ENCODE measurements at places on chromosomes 12 and 14.

DNA sequence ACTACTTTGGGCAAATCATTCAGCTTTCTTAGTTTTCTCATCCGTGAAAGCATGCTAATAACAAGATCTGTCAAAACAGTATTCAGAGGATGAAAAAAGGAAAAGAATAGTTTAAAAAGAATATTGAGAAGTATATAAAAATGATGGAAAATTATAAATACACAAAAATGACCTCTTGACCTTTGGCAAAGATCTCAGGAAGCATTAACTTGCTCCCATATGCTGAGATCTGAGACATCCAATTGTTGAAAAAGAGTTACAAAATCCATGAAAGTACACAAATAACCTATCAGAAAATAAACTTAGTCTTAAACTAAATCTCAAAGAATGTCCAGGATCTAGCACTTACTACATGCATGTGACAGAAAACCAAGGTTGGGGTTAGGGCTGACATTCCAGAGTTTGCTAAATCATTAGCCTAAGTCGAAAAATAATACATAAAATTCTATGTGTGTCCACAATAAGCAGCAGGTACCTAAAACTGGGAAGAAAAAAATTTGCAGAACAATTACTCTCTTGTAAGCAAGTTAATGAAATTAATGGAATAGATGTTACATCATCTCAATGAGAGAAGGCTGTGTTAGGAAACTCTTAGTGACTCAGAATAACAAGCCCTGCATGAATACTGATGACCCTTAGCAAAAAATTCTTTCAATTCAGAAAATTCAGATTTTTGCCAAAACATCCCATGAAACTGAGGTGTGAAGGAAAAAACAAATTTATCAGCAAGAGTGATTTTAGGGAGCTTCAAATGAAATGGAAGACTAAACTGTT, 3.4 kb downstream of the PAH start:
- no peak for DNase-seq

- DNase-seq, result no peak
Observed at GRCh38 chr12:60106214-60106613, 510.4 kb downstream of the SLC16A7 start.

- DNase-seq, result no peak
Observed at GRCh38 chr12:124577986-124578385, 10.6 kb upstream of the NCOR2 start.

- no peak for DNase-seq
Observed at GRCh38 chr14:59376686-59377085, 88.5 kb downstream of the GPR135 start.

DNA sequence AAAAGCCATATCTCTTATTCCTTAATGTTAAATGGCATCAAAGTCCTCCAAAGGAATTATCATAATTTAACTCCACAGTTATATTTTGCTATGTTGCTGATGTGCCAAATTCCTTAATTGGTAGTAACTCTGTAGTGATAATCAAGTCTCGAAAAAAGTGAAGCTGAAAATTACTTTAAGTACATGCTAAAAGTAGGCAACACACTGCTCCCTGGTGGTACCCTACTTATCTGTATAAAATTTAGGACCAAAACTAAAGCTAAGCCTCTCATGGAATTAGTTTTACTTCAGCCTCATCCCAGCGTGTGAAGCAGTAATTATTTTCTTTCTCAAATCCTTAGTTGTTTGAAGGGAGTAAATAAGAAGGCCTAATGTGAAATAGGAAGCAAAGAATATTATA, 132.8 kb downstream of the TTLL5 start:
- no peak for DNase-seq
